ENCODE measurements at places on chromosomes 3 and 15.

DNA sequence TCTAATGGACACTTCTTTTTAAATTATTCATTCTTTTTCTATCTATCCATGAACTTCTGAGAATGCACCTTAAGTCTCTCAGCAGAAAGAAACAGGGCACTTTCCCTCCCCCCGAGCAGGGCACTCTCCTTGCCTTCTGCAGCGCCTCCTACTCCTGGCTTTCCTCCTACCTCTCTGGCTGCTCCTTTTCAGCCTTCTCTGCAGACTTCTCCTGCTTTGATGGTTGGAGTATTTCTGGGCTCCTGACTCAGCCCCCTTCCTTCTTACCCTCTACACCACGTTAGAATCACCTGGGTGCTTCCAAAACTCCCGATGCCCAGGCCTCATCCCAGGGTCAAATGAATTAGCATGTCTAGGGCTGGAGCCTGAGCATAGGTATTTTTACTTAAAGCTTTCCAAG lies 3.4 kb downstream of the SCN5A start:
- no peak for DNase-seq

- DNase-seq: no peak
These were observed 19.5 kb downstream of the SIDT1 start for GRCh38 chr3:113551820-113552219.

DNA sequence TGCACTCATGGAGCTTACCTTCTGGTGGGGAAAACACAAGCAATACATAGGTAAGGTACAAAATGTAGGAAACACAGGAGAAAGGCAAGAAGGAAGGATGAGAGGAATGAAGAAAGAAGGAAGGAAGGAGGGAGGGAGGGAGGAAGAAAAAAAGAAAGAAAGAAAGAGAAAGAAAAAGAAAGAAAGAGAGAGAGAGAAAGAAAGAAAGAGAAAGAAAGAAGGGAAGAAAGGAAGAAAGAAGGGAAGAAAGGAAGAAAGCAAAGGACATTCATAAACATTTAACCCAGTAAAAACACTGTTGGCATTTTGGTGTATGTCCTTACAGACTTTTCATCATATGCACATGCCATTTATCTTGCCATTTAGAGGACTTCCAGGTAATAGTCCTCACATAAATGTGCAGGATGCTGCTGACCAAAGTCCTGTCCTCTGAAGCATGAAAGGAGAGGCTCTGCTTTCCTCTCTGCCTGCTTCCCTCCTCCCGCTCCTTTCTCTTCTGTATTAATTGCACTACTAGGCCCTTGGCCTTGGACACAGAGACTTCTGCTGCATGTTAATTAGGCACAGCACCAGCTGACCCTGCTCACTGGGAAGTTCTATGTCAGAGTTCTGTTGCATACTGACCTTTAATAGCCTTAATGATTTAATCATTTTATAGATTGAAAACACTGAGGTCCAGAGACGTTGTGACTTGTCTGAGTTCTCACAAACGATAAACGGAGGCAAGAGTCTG lies 29.7 kb upstream of the NDUFB4 start:
- no peak for DNase-seq

- DNase-seq: no peak
These were observed 97.7 kb downstream of the CD47 start for GRCh38 chr3:107992976-107993684.

GRCh38 chr3:52190294-52191074 lies 7.5 kb upstream of the ALAS1 start:
- no peak for DNase-seq

DNA sequence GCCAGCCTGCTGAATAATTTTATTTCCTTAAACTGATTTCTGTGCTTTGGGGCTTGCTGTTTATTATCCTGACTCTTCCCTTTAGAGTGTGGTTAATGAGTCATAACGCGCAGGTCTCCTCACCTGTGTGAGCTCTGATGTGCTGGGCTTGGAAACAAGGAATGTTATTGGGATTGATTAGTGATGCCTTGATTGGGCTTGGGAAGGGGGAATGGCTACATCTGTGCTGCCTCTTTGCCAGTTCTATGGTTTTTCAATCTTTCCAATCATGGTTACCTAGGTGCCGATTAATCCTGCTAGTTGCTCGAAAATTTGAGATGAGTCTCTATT lies 161.0 kb downstream of the THSD4 start:
- no peak for DNase-seq

Data from NCI-H1694 treated with DMSO at 0.1 percent for 48 hours (cell line).